Stomach (tissue), 19 donors: ENCODE measurements at places on chromosomes 11 and 22. TPM values are rescaled to one million over a fixed set of nuclear protein-coding genes. Genes with fewer than 3 reads are reported as not detected.

DNA sequence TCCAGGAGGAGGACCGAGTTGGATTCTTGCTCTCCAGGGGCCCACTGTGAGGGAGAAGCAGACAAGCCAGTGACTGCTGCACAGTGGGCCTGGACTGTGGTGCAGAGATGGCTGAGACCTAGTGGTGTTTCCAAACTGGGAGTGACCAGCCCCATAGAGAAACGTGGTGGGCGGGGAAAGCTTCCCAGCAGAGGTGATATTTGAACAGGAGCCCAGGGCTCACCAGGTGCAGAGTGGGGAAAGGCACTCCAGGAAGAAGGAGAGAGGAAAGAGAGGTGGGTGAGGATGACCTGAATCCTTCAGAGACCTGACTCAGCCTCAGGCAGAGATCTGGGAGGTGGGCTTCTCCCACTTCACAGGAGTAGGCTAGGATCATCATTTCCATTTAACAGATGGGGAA lies 52.1 kb upstream of the RASD2 start:
- DNase-seq = no peak
- no peaks in the 10 kb centered on the region for H3K36me3 ChIP-seq
- no peaks in the 10 kb centered on the region for H3K27me3 ChIP-seq
- H3K27ac ChIP-seq = no peak overlapping the region

DNA sequence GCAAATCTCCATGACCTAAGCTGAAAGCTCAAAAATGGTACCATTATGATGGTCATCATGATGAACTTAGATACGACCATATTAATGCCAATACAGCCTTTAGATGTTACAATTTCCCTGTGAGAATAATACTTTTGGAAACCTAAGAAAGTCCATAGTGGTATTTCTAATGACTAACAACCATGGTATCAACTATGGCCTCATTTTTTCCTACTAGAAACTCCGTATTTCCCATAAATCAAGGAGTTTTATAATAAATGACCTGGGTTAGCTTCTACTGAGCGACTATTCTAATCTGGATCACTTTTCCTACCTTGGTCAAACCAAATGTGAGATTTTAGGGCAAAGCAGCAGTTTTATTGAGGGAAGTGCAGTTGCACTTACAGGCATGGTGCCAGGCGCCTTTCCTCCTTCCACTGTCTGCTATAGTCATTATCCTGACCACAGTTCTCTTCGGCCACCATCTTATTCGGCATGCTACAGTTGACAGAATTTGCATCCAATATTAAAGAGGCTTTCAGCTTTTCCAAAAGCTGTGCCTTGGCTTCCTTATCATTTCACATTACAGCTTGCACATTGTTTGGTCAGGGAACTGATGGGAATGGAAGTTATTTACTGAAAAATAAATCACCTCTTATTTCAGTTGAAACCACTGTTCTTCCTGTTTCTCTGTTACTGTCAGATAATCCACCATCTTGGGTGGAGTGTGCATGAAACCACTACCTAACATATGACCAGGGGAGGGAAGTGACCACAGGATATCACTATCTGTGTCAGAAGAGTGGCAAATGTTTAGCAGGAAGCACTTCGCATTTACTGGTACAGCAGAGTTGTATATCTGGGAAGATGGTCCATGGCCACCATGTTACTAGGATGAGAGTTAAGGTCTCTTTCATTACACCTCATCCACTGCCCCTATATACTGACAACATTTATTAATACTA lies 74.5 kb upstream of the PICALM start:
- no peak overlapping the region for H3K4me3 ChIP-seq
- no peaks in the 10 kb centered on the region for H3K27me3 ChIP-seq
- H3K36me3 ChIP-seq = no peaks in the 10 kb centered on the region
- no peak for DNase-seq
- no peak overlapping the region for H3K27ac ChIP-seq
- no peaks in the 10 kb centered on the region for H3K4me1 ChIP-seq

GRCh38 chr11:115284773-115285172 lies 219.4 kb downstream of the CADM1 start:
- no peaks in the 10 kb centered on the region for H3K4me1 ChIP-seq
- H3K4me3 ChIP-seq = no peak overlapping the region
- no peaks in the 10 kb centered on the region for H3K27me3 ChIP-seq
- DNase-seq = no peak
- H3K36me3 ChIP-seq = no peaks in the 10 kb centered on the region
- no peak overlapping the region for H3K27ac ChIP-seq

- H3K4me3 ChIP-seq = no peak overlapping the region
- peaks cover 90% of the 10 kb centered on the region for H3K36me3 ChIP-seq
- H3K27me3 ChIP-seq = no peaks in the 10 kb centered on the region
- H3K4me1 ChIP-seq = no peaks in the 10 kb centered on the region
- no peak overlapping the region for H3K27ac ChIP-seq
Observed at GRCh38 chr11:66233301-66233700, 35.1 kb upstream of the RAB1B start.

DNA sequence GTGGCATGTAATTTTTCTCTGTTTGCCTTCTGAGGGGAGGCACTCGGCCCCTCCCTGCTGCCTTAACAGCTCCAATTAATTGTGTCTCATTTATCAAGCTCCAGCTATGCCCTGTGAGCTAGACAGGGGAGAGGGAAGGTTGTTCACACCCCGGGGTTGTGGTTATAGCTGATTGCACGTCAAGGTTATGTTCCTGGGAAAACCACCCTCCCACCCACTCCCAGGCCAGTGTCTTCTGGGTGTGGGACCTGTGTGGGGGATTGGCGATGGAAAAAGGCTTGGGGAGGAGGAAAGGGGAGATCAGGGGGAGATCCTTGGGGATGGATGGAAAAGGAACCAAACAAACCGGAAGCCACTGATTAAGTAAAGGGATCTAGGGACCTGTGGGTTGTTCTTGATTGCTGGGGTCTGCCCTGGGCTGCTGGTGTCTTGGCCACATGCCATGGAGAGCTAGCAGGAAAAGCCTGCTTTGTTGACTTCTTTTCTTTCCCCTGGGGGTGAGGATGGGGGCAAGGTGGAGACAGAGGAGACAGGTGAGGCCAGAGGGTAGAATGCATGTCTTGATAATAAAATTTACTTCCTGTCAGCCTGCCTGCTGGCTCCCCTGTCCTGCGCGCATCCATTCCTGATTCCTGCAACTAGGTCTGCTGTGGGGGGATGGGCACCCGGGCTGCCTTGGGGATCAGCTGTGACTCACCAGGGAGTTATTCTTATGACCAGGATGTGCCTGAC lies 13.5 kb upstream of the SORL1-AS1 start:
- H3K27ac ChIP-seq = peak overlapping the region; percentile 68
- no peaks in the 10 kb centered on the region for H3K27me3 ChIP-seq
- H3K4me1 ChIP-seq = peaks cover 51% of the 10 kb centered on the region
- H3K4me3 ChIP-seq = no peak overlapping the region

DNA sequence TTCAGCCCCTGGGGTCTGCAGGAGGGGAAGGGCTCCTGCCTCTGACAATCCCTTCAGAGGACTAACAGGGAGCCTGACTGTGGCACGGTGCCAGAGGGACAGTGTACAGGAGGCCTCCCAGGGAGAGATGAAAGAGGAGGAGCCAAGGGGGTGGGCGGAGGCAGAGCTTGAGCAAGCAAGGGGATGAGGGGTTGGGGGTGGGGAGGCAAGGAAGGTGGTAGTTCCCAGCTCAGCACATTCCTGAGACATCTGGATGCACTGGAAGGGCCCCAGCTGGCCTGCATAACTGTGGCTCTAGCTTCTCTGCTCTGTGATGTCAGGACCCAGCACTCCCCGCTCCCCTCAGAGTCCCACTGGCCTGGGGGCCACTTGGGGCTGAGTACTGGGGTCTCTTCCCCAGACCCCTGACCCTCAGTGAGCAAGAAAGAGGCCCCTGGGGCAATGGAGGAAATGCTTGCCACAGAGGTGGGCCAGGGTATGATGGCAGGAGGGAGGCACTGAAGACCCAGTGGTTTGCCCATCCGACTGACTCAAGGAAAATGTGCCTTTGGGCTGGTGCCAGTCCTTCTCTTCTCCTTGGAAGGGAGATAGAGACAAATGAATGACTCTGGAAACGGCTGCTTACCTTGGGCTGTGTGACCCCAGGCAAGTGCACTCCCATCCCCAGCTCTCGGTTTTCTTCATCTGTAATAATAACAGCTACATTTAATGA lies 13.3 kb downstream of the CREB3L1 start:
- peaks cover 74% of the 10 kb centered on the region for H3K4me1 ChIP-seq
- peak; percentile 79 for DNase-seq

- H3K27me3 ChIP-seq = peaks cover 23% of the 10 kb centered on the region
- H3K4me1 ChIP-seq = peaks cover 35% of the 10 kb centered on the region
- no peak overlapping the region for H3K27ac ChIP-seq
- no peaks in the 10 kb centered on the region for H3K36me3 ChIP-seq
- DNase-seq = no peak
Observed at GRCh38 chr11:119189393-119189792, 4.1 kb downstream of the NHERF4 start.

DNA sequence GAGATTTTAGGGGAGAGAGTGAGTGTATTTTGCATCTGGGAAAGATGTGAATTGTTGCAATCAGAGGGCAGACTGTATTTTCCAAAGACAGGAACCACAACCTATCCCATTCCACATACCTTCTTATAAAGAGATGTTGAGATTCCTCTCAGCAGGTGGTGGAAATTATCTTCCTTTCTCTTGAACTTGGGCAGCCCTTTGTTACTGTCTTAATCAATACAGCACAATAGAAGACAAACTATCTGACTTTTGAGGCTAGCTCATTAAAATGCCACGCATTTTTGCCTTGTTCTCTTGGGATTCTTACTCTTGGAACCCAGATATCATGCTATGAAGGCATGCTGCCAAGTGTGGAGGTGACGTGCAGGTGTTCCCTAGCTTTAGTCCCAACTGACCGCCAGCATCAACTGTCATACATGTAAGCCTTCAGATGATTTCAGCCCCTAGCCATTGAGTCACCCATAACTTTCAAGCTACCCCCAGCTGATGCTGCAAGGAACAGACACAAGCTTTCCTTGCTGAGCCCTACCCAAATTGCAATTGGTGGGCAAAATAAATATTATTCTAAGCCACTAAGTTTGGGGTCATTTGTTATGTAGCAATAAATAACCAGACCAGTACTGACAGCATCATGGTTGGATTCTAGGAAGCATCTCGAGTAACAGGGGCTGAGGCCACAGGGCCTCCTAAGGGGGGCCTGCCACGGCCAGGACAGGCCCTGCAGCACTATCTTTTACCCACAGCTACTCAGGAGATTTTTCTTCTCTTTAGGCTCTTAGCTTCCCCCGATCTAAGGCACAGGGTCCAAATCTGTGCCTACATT lies 63.0 kb downstream of the RPL27A start:
- peaks cover 59% of the 10 kb centered on the region for H3K4me1 ChIP-seq
- H3K4me3 ChIP-seq = no peak overlapping the region
- no peak for DNase-seq
- H3K36me3 ChIP-seq = peaks cover 16% of the 10 kb centered on the region
- peak overlapping the region; percentile 11 for H3K27ac ChIP-seq

Gene GDPD4
- total RNA-seq = not detected

Gene GLB1L3
- total RNA-seq = not detected

Gene GLYATL1
- not detected for total RNA-seq

Gene AMOTL1
- 43.8 TPM for total RNA-seq

Gene POTEH
- total RNA-seq = not detected
